D341Med (cell line): ENCODE measurements at places on chromosomes 5 and 9.

DNA sequence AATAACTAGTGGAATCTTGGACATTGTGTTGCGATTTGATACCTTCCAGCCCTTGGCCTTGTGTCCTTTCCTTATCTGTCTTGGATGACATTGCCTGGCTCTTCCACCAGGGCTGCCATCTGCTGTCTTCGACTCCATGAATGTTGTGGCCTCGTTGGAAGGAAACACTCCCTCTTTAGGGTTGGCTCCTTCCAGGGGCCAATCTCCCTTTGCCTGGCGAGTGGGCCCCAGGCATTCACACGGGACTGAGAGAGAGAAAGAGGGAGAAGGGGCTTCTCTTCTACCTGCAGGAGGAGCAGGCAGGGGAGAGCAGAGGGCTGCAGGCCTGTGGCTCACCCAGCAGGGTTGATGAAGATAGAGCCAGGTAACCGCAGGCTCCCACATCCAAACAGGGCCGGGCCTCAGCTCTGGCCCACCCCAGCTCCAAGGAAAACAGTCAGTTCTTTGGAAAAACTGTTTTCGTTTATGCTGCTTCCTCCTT is 31.3 kb downstream of the FGF1 start:
- DNase-seq = no peak

DNA sequence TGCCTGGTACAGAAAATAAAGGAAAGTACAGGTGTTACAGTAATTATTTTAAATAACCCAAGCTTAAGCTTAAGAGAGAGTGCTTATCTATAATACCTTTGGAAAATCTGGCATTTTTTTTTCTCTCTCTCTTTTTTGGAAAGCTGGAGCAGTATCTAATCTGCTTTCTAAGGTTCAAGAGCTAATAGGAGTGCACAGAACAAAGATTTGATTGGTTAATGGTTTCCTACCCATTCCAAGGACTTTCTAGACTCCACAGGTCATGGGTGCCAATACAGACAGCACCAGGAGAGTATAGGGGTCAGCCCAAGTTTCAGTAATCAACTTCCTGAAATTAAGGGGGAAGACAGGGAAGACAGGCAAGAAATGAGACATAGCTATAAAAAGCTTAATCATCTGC is 104.1 kb upstream of the SLC12A2 start:
- DNase-seq = no peak

DNA sequence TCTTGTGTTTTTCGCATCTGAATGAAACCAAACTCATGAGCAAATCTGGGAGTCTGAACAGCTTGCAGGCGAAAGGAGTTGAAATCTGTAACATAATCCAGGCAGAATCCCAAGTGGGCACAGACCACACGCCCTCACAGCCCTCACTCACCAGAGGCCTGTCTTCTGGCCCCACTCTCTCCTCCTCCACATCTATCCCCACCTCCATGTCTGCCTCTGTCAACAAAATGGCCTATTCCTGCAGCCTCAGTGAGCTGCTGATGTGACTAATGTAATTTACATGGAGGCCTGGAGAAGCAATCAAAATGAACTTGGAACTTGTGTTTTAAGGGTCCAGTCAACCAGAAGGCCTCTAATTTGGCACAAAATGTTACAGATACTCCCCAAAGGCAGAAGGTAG is 136.6 kb downstream of the GNA14 start:
- no peak for DNase-seq

GRCh38 chr5:156922207-156922792 is 40.7 kb downstream of the TIMD4 start:
- DNase-seq = no peak

DNA sequence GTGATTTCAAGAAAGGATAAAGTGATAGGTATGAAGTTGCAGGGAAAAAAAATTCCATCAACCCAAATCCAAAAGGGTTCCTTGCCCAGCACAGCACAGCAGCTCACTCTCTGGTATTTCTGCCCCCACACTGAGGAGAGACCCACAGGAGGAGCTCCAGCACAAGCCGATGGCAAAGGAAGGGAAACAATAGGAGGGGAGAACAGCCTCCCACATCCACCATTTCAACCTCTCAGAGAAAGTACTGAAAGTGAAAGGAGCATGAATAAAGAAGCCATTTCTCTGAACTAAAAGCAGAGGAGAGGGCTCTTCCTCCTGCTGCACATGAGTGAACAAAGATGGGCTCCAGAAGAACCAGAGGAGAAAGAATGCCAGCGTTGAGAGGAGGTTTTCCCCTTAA is 54.9 kb upstream of the ZSWIM6 start:
- DNase-seq = no peak

DNA sequence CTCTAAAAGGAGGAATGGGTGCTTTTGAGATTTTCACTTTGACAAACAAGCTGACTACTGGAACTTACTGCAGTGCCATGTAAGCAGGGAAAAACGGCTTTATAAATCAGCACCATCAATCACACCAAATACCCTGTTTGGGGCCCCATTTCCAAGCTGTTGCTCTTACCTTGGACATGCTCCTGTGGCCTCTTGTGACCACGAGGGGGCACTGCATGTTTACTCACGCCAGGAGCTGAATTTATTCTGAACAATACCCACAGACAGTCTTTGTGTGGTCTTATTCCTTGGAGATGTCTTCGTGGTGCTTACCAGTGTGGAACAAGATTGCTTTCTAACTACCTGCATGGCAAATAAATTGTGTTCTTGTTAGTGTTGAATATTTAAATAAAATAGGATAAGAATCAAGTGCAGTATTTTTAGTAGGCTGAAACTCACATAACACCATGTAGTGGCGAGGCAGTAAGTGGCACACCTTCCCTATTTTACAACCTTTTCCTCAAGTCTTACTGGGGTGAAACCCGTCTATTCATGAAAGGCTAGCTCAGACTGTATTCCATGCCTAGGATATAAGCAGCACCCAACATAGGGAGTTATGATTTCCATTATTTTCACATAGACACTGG is 155.5 kb upstream of the NMUR2 start:
- peak; percentile 61 for DNase-seq

- no peak for DNase-seq
Observed at GRCh38 chr9:27184556-27185351, 75.7 kb downstream of the TEK start.

- DNase-seq = no peak
Observed at GRCh38 chr5:123220621-123221146, 131.6 kb downstream of the PRDM6 start.

DNA sequence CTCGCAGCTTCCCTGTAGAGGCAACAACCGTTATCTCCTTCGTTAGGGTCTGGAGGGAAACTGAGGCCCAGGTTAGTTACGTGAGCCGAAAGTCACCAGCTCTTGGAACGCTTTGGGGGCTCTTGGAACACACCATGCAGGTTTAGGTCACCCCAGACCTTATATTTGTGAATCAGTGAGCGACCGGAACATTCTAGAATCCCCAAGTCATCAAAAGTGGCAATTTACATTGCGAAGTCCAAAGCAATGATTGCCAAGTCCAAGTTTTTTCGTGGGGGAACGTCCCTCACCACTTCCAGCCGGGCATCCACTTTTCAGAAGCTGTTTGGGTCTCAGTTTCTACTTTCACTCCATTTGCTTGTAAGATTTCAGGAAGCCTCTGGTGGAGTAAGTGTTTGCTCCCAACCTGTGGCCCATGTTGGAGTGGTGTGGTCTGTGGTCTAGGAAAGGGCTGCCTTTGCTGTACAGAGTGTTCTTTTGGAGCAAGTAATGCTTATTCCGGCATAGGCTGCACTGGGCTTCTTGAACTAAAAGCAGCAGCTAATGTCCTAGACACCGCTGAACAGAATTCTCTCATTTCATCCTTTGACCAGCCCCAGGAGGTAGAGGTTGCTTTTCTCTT is 32.8 kb upstream of the SPRY4 start:
- DNase-seq = no peak

DNA sequence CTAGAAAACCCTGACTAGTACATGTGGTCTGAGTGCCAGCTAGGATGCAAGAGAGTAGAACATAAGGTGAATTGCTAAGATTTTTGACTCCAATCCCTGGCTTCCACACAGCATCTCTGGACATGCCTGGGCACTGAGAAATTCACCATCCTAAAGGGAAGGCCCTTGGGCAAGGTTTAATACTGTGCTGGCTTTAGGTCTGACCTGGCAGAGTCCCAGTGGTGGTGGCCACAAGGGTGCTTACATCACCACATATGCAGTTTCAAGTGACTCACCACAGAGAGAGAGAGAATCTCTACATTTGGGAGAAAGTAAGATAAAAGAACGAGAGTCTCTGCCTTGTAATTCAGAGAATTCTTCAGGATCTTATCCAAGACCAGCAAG is 661.6 kb upstream of the C9orf72 start:
- DNase-seq = no peak

- peak; percentile 73 for DNase-seq
Observed at GRCh38 chr9:131394464-131395156, 724 bp downstream of the PRRC2B start.

DNA sequence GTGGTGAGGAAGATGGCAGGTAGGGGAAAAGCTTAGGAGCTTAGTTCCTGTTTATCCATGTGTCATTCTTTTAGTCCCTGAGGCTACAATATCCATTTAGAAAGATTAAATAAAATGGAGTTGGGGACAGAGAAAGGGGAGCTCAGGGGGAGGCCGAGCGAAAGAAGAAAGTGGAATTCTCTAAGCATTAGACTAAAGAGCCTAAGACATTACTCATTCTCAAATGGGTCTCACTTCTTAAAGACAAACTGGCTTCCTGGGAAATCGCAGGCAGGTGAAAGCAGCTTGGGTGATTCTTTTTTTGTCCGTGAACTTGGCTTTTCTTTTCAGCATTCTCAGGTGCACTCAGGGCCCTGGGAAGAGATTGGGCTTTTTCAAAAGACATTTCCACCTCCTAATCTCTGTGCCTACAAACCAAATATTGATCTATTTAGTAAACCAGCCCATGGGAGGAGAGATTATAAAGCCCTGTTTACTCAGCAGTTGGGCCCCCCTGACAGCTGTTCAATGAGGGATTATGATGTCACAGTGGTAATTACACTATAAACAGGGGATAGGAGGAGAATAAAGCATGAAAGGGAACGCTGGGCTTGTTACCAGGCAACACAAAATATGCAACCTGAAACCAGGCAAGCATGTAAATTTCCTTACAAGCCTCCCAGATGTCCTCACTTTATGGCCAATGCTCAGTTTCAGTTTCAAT is 584.0 kb downstream of the ACTL7B start:
- DNase-seq = peak; percentile 79

DNA sequence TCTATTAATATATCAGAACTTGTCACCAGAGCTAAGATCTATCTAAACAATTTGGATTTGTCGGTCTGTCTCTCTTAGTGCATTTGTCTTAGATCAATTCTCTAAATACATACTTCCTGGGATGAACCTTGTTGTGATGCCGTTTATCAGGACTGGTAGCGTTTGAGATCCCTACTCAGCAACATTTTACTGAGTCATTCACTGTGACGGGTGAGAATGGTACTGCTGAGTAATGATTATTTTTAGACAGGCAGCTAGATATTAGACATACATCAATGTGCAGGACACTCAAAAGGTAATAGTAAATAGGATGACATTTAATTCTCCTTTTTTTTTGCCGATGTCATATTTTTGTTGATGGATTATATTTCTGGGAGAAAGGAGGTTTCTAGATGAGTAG is 209.0 kb downstream of the CSNK1G3 start:
- no peak for DNase-seq

DNA sequence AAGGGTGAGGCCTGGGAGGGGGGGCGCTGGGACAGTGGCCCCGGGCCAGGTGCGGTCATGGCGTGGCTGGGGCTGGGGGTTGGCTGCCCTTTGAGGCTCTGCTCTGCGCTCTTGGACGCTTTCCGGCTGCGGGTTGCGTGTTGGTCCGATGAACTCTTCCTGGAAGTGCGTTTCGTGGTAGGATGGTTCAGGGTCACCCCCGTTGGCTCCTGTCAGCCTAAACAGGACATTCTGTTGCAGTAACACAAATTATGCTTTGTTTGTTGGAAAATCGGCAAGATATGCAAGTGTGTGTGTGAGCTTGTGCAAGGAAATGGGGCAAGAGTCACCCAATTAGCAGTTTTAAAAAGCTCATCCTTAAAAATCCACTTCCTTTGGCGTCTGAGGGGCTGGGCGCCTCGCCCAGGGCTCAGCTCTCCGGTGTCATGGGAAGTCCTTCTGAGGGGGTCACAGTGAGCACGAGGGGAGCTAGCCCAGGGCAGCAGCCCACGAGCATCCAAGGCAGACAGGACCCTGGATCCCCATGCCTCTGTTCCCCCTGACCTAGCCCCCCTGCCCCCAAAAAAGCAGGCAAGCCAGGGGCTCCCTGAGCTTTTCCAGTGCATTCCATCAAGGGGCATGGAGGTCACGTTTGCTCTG is 22.2 kb upstream of the RNU6ATAC start:
- DNase-seq = peak; percentile 27

- DNase-seq = peak; percentile 24
Observed at GRCh38 chr9:135565636-135566035, 4.1 kb downstream of the PAEP start.

GRCh38 chr9:117156771-117157535 is 257.9 kb downstream of the ASTN2 start:
- DNase-seq = no peak

DNA sequence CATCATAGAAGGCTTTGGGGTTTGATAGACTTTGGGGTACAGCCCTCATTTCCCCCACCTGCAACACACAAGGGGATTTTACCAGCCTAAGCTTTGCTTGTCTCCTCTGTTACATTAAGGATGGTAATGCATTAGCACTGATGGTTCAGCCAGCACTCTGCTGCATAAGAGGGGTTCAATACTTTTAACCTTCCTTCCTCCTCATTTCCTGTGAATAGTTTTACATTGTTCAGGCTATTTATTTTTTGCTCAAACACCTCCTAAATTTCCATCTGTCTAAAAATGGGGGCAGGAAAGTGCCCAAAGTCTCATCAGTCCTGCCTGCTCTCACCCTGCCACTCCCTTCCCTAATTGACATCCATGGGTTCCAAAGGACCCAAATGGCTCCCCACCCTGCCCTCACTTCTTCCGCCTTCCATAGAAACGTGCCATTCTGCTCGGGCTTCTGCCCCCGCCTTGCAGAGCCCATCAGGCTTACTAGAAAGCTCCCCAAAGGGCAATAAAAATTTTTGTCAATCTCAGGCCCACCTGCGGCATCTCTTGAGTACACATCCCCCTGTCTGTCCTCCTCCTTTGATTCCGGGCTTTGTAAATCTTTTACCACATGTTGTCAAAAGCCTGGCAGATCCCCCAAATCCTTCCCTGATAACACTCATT is 239.5 kb upstream of the SLC24A2 start:
- DNase-seq = no peak

GRCh38 chr5:72507231-72507906 is at the start of gene ZNF366:
Gene ZNF366, minus strand, starts transcription at chr5:72507410. Its CDS starts 45,914 bp downstream, at chr5:72461496.
- DNase-seq = no peak
